ENCODE measurements at places on chromosomes 4 and X.
A peak's percentile ranks its signal among the peaks of the same experiment; 100 is the strongest.

GRCh38 chr4:72118017-72118416 is 86.2 kb downstream of the NPFFR2 start:
- DNase-seq = no peak

DNA sequence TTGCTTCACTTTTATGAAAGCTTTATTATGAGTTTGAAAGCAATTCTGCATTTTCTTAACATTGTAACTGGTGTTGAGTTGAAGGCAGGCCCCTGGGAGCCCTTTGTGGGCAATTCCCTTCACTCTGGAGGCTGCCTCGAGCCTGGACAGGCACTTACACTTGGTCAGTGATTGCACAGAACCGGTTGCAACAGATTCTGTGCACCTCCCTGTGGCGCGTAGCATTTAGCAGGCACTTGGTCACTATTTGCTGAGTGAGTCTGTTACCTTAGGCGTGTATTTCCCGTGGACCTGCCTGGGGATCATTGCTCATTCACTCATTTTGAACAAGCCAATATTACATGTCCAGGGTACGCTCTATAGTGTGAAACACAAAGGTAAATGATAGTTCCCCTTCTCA is 80.4 kb downstream of the PTTG2 start:
- no peak for DNase-seq

DNA sequence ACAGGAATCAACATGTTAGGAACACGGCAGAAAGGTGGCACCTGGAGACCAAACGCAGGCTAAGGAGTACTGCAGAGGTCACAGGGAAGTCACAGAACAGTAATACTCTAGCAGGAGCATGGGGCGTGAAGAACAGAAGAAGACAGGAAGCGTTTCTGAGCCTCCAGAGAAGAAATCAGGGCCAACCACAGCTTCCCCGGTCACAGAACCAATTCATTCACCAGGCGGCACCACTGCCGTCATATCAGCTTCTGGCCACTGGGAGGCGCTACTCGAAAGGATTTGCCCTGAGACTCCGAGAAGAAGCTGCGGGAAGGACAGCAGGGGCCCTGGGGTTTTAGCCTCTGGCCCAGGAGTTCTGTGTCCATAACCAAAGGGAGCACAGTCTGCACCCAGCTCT is 78.0 kb upstream of the DRD5 start:
- no peak for DNase-seq

DNA sequence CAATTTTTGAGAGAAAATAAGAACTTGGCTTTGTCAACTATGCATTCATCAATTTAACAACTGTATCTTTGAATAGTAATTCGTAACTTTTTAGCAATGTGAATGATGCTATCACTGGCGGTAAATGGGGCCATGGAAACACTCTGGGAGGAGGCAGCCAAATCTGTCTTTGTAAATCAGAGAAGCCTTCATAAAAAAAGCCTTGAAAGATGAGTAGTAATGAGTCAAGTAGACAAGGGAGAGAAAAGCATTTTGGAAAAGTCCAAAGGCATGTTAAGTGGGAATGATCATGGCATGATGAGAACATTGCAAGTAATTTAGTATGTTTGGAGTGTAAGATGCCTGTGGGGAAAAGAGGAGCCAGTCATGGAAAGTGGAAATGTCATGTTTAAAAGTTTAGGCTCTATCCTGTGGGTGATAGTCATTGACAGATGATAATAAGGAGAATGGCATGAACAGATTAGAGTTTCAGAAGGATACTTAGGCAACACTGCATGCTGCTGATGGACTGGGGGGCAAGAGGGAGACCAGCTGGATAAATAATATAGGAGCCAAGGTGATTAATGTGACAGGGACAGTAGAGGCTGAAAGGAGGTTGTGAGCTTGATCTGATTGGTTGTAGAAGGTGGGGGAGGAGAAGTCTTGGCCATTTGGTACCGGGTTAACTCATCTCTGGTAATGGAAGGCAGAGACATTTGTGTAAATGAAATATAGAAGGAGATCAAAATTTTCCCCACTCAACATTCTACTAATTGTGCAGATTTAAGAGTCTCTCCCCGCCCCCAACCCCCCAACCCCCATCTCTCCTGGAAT is 16.3 kb downstream of the SPRY1 start:
- DNase-seq = peak; percentile 32

GRCh38 chr4:107050525-107051135 is 14.5 kb upstream of the DKK2 start:
- no peak for DNase-seq

DNA sequence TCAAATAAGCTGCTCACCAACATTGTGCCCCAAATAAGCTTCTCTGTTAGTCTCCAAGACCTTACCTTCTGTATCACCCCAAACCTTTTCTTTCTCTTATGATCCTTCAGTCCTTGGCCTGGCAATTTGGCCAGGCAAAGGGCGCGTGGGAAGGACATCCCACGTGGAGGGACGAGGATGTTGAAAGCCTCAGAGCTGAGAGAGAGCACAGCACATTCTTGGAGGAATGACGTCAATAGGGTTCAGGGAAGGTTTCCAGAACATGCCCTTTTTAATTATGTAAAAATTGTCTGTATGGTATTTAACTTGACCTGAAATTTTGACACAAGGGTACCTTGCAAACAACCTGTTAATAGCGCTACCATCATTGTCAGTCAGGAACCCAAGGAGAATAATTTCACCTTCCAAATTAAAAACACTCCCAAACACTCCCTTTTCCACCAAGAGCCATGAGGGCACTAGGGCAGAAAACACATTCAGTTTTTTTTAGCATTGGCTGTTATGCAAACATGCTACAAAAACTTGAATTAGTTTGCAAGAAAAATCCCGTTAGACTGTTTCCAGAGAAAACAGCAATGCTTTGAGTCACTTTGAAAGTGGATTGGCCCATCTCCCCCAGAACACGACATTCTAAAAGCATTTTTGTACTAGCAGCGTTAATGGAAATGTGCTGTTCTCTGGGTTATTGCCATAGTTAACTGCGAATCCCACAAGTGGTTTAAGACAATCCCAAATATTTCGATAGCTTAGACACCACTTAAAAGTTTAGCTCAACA is 183.2 kb upstream of the PUDP start:
- peak; percentile 80 for DNase-seq

DNA sequence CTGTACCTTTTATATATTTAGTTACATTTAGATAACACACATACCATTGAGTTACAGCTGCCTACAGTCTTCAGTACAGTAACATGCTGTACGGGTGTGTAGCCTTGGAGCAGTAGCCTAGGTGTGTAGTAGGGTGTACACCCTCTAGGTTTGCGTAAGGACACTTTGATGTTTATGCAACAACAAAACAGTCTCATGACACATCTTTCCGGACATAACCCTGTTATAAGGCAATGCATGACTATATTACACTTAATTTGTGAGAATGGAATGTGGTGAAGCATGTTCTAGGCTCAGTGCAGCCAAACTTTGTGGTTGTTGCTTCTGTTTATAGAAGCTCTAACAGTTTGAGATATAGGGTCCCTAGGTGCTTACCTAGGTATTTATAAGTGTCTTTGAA is 65.4 kb downstream of the SPRY1 start:
- DNase-seq = no peak

DNA sequence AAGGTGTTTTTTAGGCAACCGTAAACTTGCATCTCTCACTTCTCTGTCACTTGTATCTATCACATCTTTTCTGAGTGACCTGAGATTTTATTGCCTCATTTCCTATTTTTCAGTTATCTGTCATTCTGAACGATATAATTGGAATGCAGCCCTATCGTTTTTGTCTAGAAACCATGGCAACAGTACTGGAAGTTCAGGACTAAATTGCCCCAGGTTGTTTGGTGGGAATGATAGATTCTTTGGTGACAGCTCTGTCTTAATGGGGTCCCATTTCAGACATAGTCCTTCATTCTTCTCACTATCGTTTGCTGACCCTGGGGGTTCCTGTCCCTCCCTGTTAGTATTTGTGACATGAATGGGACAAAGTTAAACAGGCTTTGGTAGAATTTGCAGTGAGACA is 267.7 kb upstream of the GALNT7 start:
- no peak for DNase-seq

DNA sequence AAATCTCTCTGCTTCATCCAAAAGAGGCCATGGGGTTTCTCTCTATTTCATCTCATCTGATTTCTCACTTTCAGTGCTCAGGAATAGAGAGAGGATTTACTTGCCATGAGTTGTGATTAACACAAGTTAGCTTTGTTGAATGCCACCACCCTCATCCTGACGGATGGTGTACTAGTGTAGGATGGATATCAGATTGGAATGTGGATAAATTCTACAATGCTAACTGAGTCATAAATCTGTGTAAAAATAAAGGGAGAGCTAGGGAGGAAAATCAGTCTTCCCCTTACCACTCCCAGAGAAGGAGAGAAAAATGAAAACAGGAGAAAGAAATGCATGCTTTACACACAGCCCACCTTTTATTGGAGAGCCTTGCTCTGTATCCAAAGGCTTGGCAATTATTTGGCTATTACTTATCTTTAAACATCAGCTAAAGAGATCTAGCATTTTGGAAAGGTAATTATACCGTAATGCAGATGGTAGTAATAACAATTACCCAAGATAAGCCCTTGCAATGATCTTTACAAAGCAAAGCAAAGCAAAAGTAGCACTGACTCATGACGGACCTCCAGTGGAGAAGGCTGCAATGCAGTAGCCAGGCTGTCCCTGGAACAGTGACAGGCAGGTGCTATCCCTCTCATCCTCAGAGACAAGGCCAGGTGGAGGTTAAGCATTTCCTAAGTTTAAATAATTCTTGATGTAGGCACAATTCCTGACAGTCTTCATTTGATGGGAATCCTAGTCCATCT is 306.3 kb upstream of the PPARGC1A start:
- DNase-seq = no peak

DNA sequence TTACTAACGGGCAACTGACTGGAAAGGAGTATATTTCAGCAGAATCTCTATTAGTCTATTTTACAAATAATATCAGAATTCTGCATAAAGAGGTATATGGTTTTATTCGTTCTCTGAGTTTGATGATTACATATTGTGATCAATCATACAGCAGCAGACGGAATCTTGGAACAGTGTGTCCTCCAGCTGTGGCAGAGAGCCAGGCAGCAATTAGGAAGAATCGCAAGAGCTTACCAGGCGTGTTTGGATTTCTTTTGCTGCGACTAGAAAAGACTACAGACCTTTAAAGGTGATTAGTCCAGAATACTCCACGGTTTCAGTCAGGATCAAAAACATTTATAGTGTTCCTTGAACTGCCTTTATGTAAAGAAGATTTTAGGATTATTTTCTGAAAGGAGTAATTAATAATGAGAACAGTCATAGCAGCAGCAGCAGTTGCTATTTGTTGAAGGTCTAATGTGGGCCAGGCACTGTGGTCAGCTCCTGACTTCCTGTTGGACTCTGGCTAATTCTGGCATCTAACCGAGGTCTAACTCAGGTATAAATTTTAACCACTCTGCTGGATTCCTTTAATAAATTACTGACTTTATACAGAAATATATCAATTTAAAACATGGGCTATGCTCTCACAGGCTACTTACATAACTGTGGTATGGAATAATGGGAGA is 225.3 kb upstream of the CXorf66 start:
- DNase-seq = no peak

- DNase-seq = no peak
These were observed 96.5 kb downstream of the SH3RF1 start for GRCh38 chr4:169174247-169174646.

- DNase-seq = no peak
These were observed 1.3 kb downstream of the RHOH start for GRCh38 chr4:40197879-40198689.

- DNase-seq = no peak
These were observed 1.6 kb downstream of the LONRF3 start for GRCh38 chrX:118975831-118976598.

DNA sequence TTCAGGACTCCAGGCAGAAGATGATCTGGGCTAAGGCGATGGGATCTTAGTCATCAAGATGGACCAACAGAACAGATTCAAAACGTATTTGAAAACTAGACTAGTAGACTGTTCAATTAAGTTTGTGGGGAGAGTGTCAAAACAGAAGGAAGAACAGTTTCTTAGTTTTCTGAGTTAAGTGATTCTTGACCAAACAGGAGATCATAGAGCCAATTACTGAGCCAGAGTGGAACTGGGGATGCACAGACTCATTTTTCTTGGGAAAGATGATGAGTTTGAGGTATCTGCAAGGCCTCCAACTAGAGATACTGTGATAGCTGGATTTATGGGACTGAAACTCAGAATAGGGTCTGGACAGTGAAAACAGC is 119.5 kb downstream of the REELD1 start:
- DNase-seq = no peak

- no peak for DNase-seq
These were observed 126.2 kb downstream of the SORBS2 start for GRCh38 chr4:185685804-185686203.

- no peak for DNase-seq
These were observed 71.3 kb upstream of the PUDP start for GRCh38 chrX:7219153-7219705.

- DNase-seq = peak; percentile 31
These were observed 99.1 kb downstream of the SNCA start for GRCh38 chr4:89737888-89738287.

- peak; percentile 34 for DNase-seq
These were observed 90.0 kb upstream of the DRD5 start for GRCh38 chr4:9691238-9692065.

GRCh38 chr4:185322803-185323202 is 72.9 kb downstream of the LRP2BP start:
- no peak for DNase-seq

GRCh38 chrX:31847773-31848172 is 775.9 kb upstream of the FTHL17 start:
- DNase-seq = no peak

GRCh38 chrX:14864631-14865030 is 8.2 kb downstream of the FANCB start:
- peak; percentile 11 for DNase-seq

- DNase-seq = no peak
These were observed 176.7 kb downstream of the SLC39A8 start for GRCh38 chr4:102168580-102168979.

DNA sequence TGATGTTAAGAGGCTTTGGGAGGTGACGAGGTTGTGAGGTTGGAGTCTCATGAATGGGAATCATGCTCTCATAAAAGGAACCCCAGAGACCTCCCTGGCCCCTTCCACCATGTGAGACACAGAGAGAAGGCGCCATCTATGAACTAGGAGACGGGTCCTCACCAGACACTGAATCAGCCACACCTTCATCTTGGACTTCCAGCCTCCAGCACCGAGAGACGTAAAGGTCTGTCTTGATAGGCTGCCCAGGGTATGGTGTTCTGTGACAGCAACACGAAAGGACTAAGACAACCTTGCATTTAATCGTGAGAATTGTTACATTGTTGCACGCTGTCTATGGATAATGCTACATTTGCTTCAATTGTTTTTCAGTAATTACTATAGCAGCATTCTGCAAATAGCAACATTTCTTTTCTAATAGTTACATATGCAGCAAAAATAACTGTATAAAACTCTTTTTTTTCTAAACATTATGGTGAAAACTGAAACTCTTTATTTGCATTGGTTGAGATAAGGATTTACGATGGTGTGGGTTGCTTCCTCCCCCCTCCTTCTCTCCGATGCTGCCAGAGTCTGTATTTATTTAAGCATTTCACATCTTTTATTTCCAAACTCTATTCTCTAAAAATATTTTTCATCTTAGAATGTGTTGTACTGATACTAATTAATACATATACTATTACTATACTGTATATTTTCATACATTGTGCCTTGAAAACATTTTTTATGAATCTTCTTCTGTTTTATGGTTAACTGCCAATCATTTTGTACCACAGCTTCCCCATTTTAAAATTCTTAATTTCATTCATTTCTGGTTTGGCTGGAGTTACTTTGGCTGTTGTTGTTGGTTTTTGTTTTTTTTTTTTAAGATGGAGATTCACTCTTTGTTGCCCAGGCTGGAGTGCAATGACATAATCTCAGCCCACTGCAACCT is 26.4 kb upstream of the AKAP17A start:
- DNase-seq = no peak

- DNase-seq = no peak
These were observed 768.2 kb downstream of the CENPC start for GRCh38 chr4:66777097-66777496.

GRCh38 chr4:105305019-105305836 is 158.6 kb downstream of the TET2 start:
- DNase-seq = no peak

Measured in skeletal muscle cell (primary cell).